ENCODE measurements at places on chromosomes 2 and 18.
A peak's percentile ranks its signal among the peaks of the same experiment; 100 is the strongest.

DNA sequence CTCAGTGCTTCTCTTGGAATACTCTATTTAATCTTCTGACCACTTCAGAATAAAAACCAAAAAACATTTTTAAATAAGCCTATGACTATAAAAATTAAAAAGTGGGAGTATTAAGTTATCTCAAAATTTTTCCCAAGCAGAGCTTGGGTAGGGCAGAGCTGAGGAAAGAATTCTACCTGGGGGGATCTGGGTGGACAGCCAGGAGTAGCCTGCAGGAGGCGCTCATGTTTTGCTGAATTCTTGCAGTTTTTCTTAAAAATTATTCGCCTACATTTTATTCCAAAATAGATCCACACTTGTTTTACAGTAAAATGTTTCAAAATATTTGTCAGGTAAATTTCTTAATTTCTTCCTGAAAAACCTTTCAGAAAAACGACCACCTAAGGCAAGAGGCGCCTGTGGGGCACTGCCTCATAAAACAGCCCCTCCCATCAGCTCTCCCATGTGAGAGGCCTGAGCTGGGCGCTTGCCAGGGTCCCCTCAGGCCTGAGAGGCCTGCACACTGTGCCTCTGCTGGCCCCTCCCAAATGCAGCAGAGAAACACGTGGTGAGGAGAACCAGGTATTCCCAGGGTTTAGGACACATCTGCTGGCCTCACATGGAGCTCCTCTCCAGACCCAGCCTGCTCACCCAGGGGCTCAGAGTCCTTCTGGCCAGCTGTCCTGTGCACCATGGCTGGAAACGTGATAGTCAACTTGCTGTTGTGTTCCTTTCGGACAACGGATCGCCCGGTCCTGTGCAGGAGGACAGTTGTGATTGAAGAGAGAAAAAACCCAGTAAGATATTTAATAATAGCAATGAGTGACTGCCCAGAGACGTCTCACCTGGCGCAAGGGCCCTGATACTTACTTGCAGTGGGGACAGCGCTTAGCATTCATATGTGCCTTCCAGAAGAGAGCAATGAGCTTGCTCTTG is 17.5 kb downstream of the POLR1A start:
- DNase-seq, result peak; percentile 39

- DNase-seq, result no peak
Observed at GRCh38 chr18:6661692-6662415, 67.7 kb upstream of the ARHGAP28 start.

GRCh38 chr2:30655660-30656059 is 151.6 kb downstream of the CAPN13 start:
- DNase-seq, result no peak

DNA sequence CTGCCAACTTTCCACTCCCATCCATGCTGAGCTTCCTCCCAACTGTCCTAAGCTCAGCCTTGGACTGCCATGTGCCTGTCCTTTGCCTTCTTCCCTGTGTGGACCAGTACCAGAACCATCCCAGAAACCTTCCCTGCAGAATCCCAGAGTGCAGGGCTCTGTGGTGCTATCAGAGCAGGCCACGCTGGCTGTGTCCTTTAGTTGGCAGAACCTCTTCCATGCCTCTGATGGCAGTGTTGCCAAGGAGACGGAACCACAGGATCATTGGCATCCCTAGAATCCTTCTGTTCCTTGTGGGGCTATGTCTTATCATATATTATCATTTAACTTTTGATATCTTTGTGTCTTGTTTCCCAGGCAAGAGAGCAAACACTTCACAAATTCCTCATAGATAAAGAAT is 73.0 kb upstream of the NOSTRIN start:
- no peak for DNase-seq

GRCh38 chr2:41940745-41941063 is 107.1 kb upstream of the PKDCC start:
- DNase-seq, result no peak

GRCh38 chr2:37982147-37982582 is 57.1 kb downstream of the RMDN2 start:
- peak; percentile 81 for DNase-seq
